ENCODE measurements at places on chromosomes 6 and 20.

DNA sequence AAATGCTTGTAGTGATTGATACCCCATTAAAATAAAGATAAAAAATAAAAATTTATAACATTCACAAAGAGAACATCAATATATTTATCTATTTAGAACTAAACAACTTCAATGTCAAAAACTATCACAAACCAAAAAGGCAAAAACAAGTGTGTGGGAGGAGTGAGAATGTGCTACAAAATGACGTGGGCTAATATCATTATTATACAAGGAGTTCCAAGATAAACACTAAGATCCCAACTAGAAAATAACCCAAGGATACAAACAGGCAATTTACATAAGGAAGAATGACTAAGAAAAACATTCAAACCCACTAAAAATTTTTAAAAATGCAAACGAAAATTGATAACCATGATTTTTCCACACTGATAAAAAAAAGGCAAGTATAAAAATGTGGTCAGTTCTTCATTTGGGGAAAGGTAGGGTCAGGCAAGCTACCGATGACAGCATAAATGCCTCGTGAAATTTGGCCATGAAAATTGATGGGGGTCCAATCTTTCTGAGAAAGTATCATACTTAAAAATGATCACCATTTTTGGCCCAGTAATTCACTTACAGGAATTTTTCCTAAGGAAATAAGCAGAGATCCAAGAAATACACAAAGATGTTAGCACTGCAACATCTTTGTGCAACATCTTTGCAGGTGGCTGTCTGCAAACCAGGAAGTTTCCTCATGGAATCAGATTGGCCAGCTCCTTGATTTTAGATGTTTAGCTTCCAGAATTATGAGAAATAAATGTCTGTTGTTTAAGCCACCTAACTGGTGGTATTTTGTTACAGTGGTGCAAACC is 140.2 kb downstream of the TMEM200A start:
- DNase-seq = no peak

- DNase-seq = no peak
These were observed 42.6 kb upstream of the B4GALT5 start for GRCh38 chr20:49756241-49756640.

- DNase-seq = peak; percentile 27
These were observed 12.2 kb upstream of the KCNK15 start for GRCh38 chr20:44733341-44734069.

DNA sequence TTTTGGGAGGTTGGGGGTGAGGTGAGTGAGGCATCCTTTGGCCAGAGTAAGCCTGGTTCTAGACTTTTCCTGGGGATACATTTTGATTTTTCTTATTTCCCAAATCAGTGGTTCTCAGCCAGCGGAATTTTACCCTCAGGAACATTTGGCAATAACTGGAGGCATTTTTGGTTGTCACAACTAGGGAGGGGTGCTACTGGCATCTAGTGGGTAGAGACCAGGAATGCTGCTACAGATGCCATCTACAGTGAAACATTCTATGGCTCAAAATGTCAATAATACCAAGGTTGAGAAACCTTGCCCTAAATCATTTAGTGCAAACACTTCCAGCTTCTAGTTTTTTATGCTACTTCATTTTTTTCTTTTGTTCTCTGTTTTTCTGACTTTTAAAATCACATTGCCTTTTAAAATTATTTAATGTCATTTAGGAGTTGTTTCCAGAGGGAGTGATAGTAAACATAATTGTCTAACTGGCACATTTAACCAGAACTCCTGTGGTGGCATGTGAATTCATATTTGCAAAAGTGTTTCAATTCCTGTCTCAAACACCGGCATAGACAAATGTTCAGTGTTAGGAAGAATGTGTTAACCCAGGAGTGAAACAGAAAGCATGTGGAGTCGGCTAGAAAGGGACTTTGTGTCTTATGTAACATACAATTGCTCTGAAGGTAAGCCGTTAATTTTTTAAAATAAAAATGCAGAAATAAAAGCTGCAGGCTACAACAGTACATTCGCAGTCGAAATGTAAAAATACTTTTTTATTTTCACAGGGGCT is 59.0 kb downstream of the QRSL1 start:
- no peak for DNase-seq

DNA sequence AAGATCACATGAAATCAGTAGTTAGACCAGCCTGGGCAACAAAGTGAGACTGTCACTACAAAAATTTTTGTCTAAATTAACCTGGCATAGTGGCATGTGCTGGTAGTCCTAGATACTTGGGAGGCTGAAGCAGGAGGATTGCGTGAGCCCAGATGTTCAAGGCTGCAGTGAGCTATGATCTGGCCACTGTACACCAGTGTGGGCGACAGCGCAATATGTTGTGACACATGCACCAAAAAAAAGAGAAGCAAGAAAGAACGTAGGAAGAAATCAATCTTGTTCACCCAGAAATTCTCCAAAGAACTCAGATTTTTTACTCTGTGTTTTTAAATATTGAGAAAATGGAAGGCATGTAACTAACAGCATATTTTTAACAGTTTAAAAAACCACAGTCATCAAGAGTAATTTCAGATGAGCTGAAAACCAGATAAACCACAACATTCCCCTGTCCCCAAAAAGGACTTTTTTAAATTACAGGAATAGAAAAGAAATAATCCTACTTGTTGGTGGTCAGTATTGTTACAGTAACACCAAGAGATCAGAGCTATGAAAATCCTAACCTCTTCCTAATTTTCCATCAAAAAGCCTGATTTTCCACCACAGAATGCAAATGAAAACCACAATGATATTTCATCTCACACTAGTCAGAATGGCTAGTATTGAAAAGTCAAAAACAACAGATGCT is 240.2 kb downstream of the KHDC1L start:
- no peak for DNase-seq

DNA sequence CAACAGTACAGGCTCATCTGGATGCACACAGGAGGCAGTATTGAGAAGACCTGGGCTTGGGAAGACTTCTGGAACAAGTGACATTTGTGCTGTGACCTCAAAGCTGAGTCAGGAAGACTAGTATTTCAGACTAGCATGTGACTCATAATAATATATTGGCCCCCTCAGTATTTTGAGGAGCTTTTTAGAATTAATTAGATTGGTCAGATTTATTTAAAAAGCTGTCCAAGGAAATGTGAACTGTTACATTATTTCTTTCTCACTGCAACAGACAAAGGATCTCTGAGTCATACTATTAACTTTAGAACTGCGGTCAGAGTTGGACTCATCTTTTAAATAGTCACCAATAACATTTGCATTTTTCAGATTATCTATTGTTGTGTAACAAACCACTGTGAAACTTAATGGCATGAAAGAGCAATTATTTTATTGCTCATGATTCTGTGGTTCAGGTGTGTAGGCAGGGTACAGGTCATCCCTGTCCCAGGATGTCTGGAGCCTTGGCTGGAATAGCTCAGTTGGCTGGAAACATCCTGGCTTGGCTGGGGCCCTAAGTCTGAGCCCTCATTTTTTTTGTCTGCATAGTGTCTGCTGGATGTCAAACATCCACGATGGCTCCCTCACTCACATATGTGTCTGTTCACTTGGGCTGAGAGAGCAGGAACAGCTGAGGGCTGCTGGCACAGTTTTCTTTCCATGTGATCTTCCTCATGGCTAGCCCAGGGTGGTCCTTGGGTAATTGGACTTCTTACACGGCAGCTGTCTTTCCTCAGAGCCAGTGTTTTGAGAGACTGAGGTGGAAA is 46.9 kb downstream of the MAP3K4 start:
- no peak for DNase-seq

GRCh38 chr20:24999568-24999967 is 7.0 kb upstream of the APMAP start:
- DNase-seq = no peak

- DNase-seq = no peak
These were observed 40.5 kb downstream of the RRBP1 start for GRCh38 chr20:17641520-17641964.

- DNase-seq = no peak
These were observed 155.2 kb downstream of the BTBD3 start for GRCh38 chr20:12072954-12073264.

DNA sequence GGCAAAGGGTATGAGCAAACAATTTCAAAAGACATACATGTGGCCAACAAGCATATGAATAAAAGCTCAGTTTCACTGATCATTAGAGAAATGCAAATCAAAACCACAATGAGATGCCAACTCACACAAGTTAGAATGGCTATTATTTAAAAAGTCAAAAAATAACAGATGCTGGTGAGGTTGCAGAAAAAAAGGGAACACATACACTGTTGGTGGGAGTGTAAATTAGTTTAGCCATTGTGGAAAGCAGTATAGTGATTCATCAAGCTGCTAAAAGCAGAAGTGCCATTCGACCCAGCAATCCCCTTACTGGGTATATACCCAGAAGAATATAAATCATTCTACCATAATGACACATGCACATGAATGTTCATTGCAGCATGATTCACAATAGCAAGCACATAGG is 6.7 kb upstream of the KHDC1L start:
- DNase-seq = no peak

Data from activated T-cell treated with anti-CD3 and anti-CD28 coated beads for 4 hours (primary cell).